ENCODE measurements at places on chromosomes 11 and 22. TPM values are rescaled to one million over a fixed set of nuclear protein-coding genes. Genes with fewer than 3 reads are reported as not detected.

DNA sequence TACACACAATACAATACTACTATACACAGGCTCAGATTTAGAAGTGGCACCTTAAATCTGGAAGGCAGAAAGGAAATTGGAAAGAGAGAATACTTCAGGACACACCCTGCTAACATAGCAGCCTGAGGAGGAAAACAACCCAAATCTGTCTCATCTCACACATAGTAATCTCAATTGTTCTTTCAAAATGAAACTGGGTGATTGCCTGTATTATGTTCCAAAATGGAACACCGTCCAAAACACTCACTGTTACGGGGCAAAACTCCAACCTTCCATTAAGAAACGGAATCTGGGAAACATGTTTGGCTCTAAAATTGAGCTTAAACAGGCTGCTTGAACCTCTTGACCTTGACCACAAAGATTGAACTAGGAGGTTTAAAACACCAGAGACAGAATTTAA is 572.6 kb downstream of the OPCML start:
- DNase-seq, result no peak

- DNase-seq, result no peak
Measured at GRCh38 chr22:36379593-36380361, 8.0 kb downstream of the MYH9 start.

- DNase-seq, result peak; percentile 45
Measured at GRCh38 chr11:12007769-12008737, at the start of gene DKK3. DKK3 (minus strand) TSS chr11:12008626; CDS start chr11:12008582, 44 bp downstream.

DNA sequence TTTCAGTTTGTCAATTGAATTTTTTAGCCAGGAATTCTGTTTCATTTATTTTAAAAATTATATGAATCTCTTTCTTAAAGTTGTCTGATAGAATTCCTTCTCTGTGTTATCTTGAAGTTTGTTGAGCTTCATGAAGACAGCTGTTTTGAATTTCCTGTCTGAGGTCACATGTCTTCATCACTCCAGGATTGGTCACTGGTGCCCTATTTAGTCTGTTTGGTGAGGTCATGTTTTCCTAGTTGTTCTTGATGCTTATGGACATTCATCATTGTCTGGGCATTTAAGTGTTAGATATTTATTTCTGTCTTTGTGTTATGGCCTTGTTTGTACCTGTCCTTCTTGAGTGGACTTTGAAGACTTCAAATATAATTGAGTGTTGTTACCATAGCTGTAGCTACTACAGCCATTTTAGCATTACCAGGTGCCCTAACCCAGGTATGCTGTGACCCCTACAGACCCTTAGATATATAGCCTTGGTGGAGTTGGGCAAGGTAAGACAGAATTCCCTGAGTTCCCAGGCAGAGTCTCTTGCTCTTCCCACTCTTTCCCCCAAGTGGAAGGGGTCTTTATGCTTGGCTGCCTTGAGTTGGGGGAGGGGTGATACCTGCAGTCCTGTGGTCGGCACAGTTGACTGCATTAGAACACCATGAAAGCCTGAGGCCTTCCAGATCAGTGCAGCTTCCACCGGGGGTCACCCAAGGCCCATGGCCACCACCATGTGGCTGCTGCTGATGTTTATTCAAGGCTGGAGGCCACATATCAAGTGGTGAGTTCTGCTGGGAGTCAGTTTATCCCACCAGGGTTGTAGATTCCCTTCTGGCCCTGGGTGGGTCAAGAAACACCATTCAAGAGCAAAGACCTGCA is 229.6 kb downstream of the DYNC2H1 start:
- peak; percentile 28 for DNase-seq

DNA sequence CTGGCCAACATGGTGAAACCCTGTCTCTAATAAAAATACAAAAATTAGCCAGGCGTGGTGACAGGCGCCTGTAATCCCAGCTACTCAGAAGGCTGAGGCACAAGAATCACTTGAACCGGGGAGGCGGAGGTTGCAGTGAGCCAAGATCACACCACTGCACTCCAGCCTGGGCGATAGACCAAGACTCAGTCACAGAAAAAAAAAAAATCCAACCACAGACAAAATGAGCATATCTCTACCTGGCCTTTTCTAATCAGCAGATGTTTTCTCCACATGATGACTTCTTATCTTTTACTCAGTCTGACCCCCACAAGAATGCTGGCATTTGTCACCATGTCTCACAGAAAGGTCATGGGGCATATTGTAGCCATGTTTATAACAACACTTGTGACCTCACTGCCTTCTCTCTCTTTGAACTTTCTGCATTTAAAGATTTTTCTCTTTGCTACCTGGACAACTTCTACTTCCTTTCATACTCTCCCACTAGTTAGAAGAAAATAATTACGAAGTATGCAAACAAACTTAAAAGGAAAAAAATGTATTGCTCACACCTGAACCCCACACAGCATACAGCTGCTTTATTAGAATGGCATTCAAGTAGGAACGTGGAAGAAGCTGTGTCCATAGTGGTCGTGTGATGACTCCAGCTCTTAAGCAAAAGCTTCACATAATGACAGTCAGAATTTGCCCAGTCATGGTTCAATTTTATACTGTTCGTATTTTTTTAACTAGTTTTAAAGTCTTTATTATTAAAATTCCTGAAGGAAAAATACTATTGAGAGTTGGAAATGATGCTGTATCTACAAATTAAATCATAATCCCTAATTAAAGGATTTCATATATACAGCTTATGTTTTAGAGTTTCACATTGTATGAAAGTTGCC is 65.4 kb downstream of the ZC3H12C start:
- no peak for DNase-seq

DNA sequence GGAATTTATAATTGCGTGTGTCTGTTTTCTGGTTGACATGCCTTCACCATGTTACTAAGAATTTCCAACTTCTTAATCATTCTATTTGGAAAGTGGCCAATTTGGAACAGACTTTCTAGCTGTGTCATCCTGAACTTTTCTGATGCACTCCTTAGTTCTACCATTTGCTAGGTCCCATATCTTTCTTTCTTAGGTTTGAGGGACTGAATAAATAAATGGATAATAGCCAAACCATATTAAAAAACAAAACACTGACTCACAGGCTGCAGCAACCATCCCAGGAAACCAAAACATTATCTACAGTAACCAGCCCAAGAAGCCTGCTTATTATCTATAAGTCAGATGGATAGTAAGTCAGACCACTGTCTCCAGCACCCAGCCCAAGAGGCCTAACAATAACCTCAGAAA is 57.5 kb upstream of the PLET1 start:
- peak; percentile 70 for DNase-seq

DNA sequence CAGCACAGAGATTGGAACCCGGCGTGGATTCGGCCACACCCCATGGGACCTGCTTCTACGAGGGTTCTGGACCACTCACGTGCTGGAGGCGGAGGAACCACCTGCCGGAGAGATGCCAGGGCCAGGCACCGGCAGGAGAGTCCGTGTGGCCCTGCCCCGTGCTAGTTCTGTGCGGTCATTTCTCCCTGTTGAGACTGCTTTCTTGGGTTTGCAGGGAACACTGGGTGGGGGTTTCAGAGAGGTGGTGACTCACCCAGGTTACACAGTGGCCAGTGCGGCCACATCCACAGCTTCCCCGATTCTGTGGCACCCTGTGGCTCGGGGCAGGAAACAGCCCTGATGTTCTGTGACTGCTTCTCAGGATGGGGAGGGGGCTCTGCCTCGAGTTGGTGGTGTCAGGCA is 3.6 kb upstream of the PHLDA2 start:
- peak; percentile 27 for DNase-seq

GRCh38 chr22:19063581-19064353 is 58.4 kb downstream of the DGCR2 start:
- peak; percentile 40 for DNase-seq

DNA sequence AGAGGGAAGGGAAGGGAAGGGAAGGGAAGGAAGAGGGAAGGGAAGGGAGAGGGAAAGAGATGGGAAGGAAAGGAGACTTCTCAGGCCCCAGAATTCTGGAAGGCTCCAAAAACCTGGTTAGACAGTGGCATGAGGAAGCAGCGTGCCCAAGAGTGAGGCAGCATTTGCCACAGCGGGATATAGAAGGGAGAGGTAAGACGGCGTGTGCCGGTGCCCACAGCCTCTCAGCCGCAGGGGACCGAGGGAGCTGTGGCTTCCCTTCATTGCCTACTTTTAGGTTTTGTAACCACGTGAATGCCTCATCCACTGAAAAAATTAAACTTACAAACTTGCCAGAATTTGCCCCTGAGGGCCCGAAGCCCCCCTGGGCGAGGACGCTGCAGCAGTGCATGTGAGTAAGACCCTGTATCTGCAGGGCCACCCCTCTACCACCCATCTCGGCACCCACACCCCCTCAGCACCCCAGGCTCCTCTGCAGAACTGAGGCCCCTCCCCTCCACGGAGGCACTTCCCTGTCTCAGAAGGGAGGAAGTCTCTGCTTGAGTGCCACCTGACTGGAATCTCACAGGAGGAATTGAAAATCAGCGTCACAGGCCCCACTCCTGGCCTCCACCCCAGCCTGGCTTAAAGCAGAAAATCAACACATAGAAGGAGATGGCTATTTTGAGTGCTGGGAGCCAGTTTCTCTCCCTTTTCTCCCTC is 58.1 kb downstream of the LINC01488 start:
- no peak for DNase-seq

OR5I1 gene
- not detected for total RNA-seq
